Esophagus squamous epithelium (tissue), 5 donors: ENCODE measurements at places on chromosomes 11 and 22. TPM values are rescaled to one million over a fixed set of nuclear protein-coding genes. Genes with fewer than 3 reads are reported as not detected.

OVOL1 gene
- 26.5 TPM for total RNA-seq

MRGPRE gene
- not detected for total RNA-seq

EHF gene
- total RNA-seq: 368 TPM

FADD gene
- total RNA-seq: 25.7 TPM

C11orf97 gene
- total RNA-seq: not detected

APOL3 gene
- total RNA-seq: 7.0 TPM

TREH gene
- not detected for total RNA-seq

CCDC88B gene
- total RNA-seq: 7.4 TPM

- no peak for DNase-seq
- H3K36me3 ChIP-seq: peaks cover 96% of the 10 kb centered on the region
- no peaks in the 10 kb centered on the region for H3K4me1 ChIP-seq
- no peak overlapping the region for H3K27ac ChIP-seq
- H3K4me3 ChIP-seq: no peak overlapping the region
These were observed 14.3 kb upstream of the HPX start for GRCh38 chr11:6455070-6455469.

GRCh38 chr22:30998329-30998728, 29.3 kb downstream of the TUG1 start:
- H3K4me1 ChIP-seq: no peaks in the 10 kb centered on the region
- DNase-seq: no peak
- no peaks in the 10 kb centered on the region for H3K36me3 ChIP-seq
- no peak overlapping the region for H3K27ac ChIP-seq
- no peaks in the 10 kb centered on the region for H3K27me3 ChIP-seq

DNA sequence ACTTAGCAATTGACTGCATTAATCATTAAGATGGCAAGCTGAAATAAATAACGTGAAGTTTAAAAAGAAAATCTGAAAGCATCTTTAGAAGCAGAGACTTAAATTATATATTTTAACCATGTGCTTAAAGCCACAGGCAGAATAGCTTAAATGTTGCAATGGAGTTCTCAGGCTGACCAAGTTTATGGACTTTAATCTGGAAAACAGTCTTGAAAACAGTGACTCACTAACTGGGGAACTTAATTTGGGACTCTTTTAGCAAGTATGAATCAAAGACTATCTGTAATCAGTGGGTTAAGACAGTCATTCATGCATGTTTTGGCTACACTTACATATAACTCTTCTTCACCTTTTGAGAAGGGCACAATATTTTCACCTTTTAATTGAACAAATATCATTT, 12.6 kb upstream of the GLYATL1 start:
- no peaks in the 10 kb centered on the region for H3K27me3 ChIP-seq
- H3K36me3 ChIP-seq: no peaks in the 10 kb centered on the region
- DNase-seq: no peak
- no peaks in the 10 kb centered on the region for H3K4me1 ChIP-seq

DNA sequence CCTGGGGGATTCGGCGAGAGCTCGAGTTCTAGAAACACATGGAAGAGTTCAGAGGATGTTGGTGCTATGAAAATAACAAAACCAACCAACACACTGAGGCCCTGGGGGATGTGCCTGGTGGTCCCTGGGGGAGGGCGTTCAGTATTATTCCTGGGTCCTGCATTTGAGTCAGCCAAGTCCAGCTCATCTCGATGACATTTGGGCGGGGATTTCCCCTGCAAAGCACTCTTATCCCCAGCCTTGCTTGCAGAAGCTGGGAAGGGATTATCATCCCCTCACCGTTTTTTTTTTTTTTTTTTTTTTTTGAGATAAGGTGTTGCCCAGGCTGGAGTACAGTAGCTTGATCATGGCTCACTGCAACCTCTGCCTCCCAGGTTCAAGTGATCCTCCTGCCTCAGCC, 2.1 kb upstream of the SMIM38 start:
- peaks cover 19% of the 10 kb centered on the region for H3K27me3 ChIP-seq
- H3K4me3 ChIP-seq: no peak overlapping the region
- DNase-seq: no peak
- H3K36me3 ChIP-seq: no peaks in the 10 kb centered on the region
- no peak overlapping the region for H3K27ac ChIP-seq

DNA sequence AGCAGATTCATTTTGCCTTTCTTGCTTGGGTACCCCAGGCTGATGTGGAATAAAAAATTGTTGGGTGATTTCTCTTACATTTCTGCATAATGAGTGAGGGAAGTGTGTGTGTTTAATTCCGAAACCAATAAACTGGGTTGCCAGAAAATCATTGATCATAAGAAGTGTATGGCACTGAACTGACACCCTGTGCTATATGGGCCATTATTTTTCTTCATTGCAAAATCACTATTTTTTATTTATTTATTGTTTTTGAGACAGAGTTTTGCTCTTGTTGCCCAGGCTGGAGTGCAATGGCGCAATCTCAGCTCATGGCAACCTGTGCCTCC, 14.6 kb upstream of the HIKESHI start:
- H3K36me3 ChIP-seq: peaks cover 16% of the 10 kb centered on the region
- H3K4me3 ChIP-seq: no peak overlapping the region
- no peaks in the 10 kb centered on the region for H3K4me1 ChIP-seq
- DNase-seq: no peak
- no peaks in the 10 kb centered on the region for H3K27me3 ChIP-seq

DNA sequence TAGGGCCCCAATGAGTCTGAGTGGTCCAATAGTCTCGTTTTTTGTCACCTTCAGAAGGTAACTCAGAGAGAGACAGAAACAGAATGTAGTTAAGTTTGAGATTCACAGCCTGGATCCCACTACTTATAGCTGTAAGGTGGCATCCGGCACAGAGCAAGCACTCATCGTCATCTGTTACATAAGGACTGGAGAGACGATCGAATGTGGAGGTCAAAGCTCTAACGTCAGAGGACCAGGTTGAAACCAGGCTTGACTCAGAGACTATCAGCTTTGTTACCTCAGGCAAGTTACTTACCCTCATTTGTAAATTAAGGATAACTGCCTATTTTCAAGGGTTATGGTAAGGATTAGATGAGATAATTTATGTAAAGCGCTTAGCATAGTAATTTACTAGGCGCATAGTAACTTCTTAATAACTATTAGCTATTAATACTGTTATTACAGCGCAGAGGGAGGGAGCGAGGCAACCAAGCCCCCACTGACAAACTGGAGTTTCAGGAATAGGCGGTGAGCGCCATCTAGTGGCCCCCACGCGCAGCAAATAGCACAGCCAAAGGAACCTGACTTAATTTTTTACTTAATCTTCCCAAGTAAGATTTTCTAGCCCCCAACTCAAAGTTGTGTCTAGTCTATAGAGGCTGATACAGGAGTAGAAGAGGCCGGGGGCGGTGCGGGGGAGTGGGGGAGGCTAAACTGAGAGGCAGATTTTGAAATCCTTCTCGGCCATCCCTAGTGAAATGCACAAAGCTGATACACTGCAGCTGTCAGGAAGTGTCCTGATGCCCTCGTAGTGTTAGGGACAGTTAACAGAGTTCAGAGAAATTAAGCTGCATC, 29.0 kb upstream of the API5 start:
- DNase-seq: no peak
- H3K4me3 ChIP-seq: no peak overlapping the region
- H3K27ac ChIP-seq: no peak overlapping the region

DNA sequence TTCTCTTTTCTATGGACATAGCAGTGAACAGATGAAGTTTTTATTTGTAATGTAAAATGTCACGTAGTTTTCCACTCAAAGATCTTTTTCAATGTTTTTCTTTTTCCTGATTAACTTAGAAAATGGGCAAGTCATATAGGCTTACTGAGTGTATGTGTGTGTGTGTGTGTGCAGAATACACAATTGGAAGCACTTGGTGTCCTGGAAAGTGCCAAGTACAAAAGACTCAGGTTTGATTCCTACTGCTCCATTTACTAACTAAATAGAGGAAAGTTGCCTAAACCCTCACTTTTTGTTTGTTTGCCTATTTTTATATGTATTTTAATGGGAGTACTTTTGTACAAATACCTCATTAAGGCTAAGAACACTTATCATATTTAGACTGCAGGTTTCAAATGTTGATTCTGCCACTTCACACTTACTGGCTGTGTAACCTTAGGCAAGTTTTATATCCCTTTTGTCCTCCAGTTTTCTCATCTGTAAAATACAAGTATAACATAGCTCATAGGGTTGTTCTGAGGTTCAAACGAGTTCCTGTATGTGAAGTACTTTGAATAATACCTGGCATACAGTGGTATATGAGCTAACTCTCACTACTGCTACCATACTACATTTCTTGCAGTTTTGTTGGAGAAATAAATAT, 90.1 kb downstream of the TYR start:
- H3K36me3 ChIP-seq: no peaks in the 10 kb centered on the region
- DNase-seq: no peak
- no peak overlapping the region for H3K4me3 ChIP-seq
- no peak overlapping the region for H3K27ac ChIP-seq
- no peaks in the 10 kb centered on the region for H3K27me3 ChIP-seq

DNA sequence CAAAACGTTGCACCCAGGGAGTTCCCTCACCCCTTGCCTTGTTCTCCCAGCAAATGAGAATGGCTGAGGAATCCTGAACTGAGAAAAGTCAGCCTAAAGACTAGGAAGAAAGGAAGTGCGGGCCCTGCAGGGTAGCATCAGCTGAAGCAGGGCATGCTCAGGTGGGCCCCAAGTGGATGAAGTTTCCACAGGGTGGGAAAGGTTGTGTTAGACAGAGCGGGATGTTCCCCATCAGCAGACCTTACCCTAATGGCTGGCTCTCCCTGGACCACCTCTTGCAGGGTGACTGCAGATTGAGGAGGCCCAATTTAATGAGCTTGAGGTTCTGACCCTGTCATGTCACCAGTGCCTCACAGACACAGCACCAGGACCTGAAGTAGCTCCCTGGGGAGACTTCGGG, 81.5 kb upstream of the MYOD1 start:
- no peaks in the 10 kb centered on the region for H3K4me1 ChIP-seq
- no peaks in the 10 kb centered on the region for H3K36me3 ChIP-seq
- H3K27ac ChIP-seq: no peak overlapping the region
- H3K4me3 ChIP-seq: no peak overlapping the region

GRCh38 chr11:93196816-93197379, 893 bp downstream of the SLC36A4 start:
- H3K36me3 ChIP-seq: no peaks in the 10 kb centered on the region
- peaks cover 5% of the 10 kb centered on the region for H3K4me1 ChIP-seq
- no peaks in the 10 kb centered on the region for H3K27me3 ChIP-seq

DNA sequence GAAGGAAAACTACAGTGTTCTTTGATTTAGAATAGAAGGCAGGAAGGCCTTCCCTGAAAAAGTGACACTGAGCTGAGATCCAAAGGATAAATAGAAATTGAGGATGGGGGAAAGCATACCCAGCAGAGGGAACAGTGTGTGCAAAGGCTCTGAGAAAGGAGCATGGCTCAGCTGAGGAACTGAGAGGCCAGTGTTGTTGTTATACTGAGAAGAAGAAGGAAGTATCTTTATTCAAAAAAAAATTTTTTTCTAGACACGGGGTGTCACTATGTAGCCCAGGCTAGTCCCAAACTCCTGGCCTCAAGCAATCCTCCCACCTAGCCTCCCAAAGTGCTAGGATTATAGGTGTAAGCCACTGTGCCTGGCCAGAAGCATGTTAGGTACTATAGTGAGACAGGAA, 3.5 kb upstream of the PIK3C2A start:
- H3K27ac ChIP-seq: no peak overlapping the region
- no peaks in the 10 kb centered on the region for H3K27me3 ChIP-seq
- no peak overlapping the region for H3K4me3 ChIP-seq
- DNase-seq: no peak
- peaks cover 7% of the 10 kb centered on the region for H3K4me1 ChIP-seq
- no peaks in the 10 kb centered on the region for H3K36me3 ChIP-seq

- no peaks in the 10 kb centered on the region for H3K36me3 ChIP-seq
- H3K4me3 ChIP-seq: no peak overlapping the region
- no peak overlapping the region for H3K27ac ChIP-seq
- H3K4me1 ChIP-seq: no peaks in the 10 kb centered on the region
- no peaks in the 10 kb centered on the region for H3K27me3 ChIP-seq
- no peak for DNase-seq
These were observed 789.4 kb upstream of the KIRREL3 start for GRCh38 chr11:127789927-127790326.

- DNase-seq: no peak
- H3K27me3 ChIP-seq: no peaks in the 10 kb centered on the region
- H3K36me3 ChIP-seq: peaks cover 40% of the 10 kb centered on the region
- peaks cover 35% of the 10 kb centered on the region for H3K4me1 ChIP-seq
- H3K4me3 ChIP-seq: peak overlapping the region; percentile 98
These were observed 1.0 kb downstream of the PATL1 start for GRCh38 chr11:59667812-59668187.

GRCh38 chr11:86748296-86748695, 52.0 kb upstream of the PRSS23 start:
- no peak for DNase-seq
- no peak overlapping the region for H3K4me3 ChIP-seq
- peaks cover 10% of the 10 kb centered on the region for H3K4me1 ChIP-seq
- no peak overlapping the region for H3K27ac ChIP-seq
- no peaks in the 10 kb centered on the region for H3K27me3 ChIP-seq

DNA sequence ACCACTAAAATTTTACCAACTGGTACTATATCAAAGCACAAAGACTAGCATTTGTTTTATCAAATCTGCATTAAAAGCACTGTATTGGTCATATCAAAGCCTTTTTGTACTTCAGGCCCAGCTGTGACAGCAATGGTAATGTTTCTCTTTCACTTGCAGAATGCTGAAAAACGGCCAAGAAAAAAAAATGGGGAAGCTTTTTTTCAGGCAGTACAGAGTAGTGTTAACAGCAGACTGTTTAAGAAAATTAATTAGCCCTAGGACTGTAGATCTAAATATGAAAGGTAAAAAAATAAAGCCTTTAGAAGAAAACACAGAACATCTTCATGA, 33.3 kb downstream of the DENND5A start:
- peak overlapping the region; percentile 64 for H3K27ac ChIP-seq
- H3K27me3 ChIP-seq: no peaks in the 10 kb centered on the region
- H3K4me1 ChIP-seq: peaks cover 8% of the 10 kb centered on the region
- DNase-seq: no peak
- no peak overlapping the region for H3K4me3 ChIP-seq

DNA sequence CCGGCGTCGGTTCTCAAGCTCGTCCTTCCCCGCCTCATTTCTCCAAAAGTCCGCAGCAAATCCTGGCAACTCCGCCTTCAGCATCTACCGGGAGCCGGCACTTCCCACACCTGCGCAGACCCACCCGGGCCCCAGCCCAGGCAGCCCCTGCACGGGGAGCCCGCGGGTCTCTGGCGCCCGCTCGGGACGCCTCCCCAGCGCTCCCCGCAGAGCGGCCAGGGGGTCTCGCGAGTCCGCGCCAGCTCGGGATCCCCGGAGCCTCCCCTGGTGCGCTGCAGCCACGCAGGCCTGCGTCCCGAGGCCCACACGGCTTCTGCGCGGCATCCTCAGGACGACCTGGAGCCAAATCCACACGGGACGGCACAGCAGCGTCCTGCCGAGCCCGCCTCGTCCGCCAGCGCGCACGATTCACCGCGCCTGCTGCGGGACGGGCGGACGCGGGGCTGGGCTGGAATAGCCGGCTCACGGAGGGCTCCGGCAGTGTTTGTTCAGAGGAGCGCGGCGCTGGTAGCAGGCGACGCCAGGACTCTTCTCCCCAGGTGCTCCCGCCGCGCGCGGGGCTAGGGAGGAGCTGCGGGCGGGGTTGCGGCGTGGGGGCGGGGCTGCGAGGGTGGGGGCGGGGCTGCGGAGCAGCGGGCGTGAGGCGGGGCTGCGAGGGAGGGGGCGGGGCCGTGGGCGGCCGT, 816 bp upstream of the PHRF1 start:
- peak overlapping the region; percentile 87 for H3K4me3 ChIP-seq
- H3K27ac ChIP-seq: peak overlapping the region; percentile 73
- no peaks in the 10 kb centered on the region for H3K36me3 ChIP-seq

GRCh38 chr11:63768237-63769041, at the start of gene ZFTA:
Gene ZFTA, minus strand, starts transcription at chr11:63768775. Its CDS starts 153 bp downstream, at chr11:63768622.
- no peak for DNase-seq
- H3K4me1 ChIP-seq: peaks cover 63% of the 10 kb centered on the region
- H3K27ac ChIP-seq: peak within 1 kb of the TSS; percentile 74

GRCh38 chr22:31097941-31098631, 9.3 kb downstream of the SELENOM start:
- H3K4me3 ChIP-seq: no peak overlapping the region
- H3K4me1 ChIP-seq: peaks cover 16% of the 10 kb centered on the region
- DNase-seq: no peak
- peaks cover 83% of the 10 kb centered on the region for H3K36me3 ChIP-seq
- H3K27ac ChIP-seq: peak overlapping the region; percentile 59
